Activated T-helper 17 cell treated with anti-CD3 and anti-CD28 coated beads, Interleukin-2, amount 50 U/mL, for 72 hours (primary cell): ENCODE measurements at places on chromosomes 12 and 14.

- no peak for ATAC-seq
Observed at GRCh38 chr12:31631809-31632208, 27.7 kb upstream of the ETFBKMT start.

- ATAC-seq = no peak
Observed at GRCh38 chr12:89339526-89339925, 12.8 kb downstream of the DUSP6 start.

DNA sequence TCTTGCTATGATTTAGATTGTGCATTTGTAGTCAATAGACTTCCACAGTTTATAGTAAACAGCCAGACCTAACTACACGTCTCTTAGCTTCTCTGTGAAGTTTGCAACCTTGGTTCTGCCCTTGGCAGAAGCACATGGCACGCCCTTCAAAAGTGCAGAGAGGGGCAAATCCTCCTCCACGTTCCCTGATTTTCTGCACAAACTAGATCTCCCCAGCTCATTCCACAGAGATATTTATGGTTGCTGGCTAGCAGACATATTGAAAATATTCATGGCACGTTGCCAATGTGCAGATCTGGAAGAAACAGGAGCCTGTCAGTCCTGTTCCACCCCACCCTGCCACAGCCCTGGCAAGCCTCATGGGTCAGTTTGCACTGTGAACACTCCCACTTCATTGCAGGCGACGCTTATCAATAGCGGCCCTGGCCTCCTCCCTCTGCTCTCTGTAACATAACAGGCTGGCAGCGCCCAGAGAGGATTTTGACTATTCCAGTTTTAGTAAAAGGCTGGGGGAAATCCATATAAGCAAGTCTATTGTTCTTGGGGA, 6.5 kb upstream of the LGALS3 start:
- no peak for ATAC-seq

DNA sequence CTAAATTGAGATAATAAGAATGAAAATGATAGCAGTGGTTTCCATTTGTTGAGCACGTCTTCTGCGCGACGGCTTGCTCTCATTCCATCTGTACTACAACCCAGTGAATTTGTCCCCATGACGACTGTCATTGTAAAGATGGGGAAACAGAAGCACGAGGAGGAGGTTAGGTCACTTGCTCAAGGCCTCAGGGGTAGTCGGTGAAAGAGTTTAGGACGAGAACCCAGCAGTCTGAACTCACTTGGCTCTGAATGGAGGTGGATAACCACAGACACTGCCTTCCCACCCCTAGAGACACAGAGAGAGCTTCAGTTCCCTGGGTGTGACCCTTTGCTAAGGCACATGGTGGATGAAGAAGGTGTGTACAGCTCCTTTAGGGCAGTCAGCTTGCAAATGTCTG, 30.9 kb upstream of the PLEKHG3 start:
- no peak for ATAC-seq

GRCh38 chr14:96352708-96353107, 10.4 kb downstream of the ATG2B start:
- no peak for ATAC-seq

DNA sequence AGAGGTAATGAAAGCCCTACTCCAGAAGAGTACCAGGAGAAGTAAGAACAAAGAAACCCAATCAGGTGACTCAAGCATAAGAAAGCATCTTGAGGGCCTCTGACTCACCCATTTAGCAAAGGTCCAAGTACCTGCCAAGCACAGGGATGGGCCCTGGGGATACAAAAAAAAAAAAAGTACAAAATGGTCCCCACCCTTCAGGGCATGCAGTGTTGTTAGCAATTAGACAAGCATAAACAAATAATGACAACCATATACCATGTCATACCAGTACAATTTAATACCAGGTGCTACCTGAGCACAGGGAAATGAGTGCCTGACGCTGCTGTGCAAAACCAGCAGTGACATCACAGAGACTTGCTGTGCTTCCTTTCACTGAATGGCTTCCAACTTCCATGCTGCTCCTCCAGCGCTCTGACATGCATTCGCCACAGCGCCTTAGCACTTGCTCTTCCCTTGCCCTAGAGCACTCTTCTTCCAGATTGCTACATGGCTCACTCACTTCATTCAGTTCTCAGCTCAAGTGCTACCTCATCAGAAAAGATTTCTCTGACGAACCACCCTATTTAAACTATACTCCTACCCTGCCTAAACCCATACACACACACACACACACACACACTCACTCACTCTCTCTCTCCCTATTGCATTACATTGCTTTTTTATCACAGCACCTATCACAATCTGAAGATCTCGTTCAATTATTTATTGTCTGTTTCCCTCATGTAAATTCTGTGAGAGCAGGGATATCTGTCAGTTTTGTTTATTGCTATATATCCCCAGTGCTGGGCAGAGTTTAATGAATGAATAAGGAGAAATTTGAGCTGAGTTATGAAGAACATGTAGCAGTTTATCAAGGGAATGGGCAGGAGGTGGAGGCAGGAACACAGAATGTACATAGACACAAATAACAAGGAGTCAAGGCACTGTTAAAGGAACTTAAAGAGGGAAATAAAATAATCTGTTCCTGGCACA, 12.9 kb upstream of the EPS8 start:
- no peak for ATAC-seq

GRCh38 chr12:80756875-80757274, 40.2 kb downstream of the MYF5 start:
- no peak for ATAC-seq

- no peak for ATAC-seq
Observed at GRCh38 chr12:568486-568885, 94.8 kb downstream of the NINJ2 start.

DNA sequence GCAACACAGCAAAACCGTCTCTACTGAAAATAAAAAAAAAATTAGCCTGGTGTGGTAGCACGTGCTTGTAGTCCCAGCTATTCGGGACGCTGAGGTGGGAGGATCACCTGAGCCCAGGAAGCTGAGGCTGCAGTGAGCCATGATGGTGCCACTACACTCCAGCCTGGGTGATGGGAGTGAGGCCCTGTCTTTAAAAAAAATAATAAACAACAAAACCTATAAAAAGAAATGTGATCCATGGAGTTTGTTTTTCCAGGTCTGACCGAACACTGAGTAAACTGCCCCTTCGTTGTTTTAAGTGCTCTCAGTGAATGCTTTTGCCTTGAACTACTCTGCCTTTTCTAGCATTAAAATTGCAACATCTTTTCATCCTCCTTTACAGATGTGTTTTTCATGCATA, 76.8 kb downstream of the TESC start:
- no peak for ATAC-seq

GRCh38 chr14:75229661-75230139, 48.9 kb upstream of the FOS start:
- ATAC-seq = no peak

DNA sequence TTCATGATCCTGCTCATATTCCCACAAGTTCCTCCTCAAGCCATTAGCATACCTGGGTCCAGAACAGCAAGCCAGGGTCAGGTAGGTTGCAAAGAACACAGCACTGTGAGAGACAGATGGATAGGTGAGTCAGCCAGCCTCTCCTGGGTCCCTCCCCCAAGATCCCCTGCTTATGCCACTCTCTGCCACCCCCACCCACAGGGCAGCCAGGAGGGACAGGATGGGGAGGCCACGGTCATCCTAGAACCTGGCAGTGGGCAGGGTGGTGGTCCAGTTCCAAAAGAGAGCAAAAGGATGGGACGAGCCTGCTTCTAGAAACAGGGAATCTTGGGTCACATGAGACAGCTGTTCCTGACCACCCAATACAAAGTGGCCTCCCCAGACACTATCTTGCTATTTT, 12.7 kb downstream of the FAIM2 start:
- ATAC-seq = no peak

- ATAC-seq = no peak
Observed at GRCh38 chr12:16086462-16086861, 175.3 kb downstream of the DERA start.

DNA sequence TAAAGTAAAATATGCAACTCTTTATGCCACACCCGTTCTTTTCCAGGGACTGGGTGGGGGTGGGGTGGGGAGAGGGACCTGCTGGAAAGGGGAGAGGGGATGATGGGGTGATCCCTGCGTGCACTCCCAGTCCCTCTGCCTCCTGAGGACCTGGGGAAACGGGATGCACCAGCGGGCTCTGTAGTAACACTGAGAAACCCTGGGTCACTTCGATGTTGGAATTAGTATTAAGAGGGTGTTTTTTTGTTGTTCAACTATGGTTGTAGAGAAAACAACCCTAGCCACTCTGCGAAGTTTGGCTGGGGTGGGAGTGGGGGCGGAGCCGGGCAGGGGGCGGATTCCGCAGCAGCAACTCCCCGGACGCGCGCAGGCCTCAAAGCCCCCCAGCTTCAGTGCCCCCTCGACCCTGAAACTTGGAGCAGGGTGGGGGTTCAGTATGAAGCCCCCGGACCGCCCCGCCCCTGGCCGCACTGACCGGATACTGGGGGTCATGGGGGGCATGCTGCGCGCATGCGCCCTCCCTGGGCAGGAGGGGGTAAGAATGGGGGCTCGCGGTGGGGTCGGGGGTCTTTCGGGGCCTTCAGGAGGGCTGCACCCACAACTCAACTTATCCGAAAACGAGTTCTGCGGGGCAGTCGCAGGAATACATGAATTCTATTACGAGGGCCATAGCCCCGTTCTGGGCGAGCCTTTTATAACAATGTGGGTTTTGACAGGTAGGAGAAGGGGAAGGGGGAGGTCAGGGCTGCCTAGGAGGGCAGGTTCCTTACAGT, 1.3 kb upstream of the ARHGEF25 start:
- no peak for ATAC-seq

- ATAC-seq = no peak
Observed at GRCh38 chr12:31203261-31203660, 122.7 kb downstream of the SINHCAF start.

DNA sequence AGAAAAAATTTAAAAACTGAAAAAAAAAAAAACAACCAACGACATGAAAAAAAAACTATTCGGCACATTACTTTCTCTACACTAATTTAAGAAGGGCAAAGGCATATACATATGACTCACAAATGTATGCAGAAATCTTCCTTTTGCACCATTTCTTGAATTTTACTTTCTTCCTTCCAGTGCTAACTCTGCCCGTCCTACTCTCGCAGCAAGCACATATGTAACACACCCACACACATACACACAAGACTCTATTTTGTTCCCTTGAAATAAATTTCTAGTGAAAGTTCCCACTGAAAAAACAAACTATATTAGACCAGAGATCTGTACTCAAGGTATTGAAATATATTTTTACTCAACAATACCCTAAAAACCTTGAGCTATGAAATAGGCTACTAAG, 14.6 kb downstream of the BTG1 start:
- ATAC-seq = peak; percentile 30

DNA sequence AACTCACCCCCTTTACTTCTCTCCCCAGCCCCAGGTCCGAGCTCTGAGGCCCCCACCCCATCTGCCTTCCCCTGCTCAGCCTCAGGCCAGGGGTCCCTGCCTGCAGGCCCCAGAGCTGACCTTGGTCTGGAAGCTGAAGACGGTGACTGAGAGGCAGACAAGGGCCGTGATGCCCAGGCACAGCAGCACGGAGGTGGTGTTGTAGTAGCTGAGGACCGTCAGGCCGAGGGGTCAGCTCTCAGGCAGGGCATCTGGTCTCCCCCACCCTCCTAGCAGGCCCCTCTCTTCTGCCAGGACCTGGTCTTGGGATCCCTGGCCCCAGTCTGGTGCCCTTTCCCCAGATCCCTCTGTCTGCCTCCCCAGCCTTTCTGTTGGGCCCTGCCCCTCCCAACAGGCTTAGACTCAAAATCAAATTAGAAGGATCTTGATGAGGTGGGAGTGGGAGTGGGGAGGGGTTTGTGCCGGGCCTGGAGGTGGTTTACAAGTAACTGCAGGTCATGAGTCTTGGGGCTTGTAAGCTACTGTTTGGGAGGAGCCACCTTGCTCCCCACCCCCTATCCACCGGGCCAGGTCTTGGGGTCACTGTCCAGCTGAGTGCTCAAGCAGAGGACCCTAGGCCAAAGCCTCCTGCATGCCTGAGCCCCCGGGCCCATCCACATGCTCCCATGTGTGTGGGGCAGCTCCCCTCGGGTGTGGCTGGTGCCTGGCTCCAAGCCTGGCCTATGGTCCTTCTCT, 14.2 kb downstream of the FAIM2 start:
- ATAC-seq = no peak

GRCh38 chr12:130120012-130120805, 42.1 kb upstream of the FZD10 start:
- ATAC-seq = no peak

DNA sequence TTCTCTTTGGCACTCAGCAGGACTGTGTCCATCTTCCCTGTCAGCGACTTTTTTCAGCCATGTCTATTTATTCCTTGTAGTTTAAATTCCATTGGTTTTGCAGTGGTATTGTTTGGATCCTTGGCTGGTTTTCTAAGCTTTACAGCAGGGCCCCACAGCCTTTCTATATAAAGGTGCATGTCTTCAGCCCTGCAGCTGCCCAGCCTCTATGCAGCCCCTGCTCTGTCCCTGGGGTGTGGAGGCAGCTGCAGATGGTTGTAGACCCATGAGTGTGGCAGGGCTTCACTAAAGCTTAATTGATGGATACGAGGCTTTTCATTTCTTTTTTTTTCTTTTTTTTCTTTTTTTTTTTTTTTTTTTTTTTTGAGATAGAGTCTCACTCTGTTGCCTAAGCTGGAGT, 29.7 kb downstream of the SFSWAP start:
- no peak for ATAC-seq

DNA sequence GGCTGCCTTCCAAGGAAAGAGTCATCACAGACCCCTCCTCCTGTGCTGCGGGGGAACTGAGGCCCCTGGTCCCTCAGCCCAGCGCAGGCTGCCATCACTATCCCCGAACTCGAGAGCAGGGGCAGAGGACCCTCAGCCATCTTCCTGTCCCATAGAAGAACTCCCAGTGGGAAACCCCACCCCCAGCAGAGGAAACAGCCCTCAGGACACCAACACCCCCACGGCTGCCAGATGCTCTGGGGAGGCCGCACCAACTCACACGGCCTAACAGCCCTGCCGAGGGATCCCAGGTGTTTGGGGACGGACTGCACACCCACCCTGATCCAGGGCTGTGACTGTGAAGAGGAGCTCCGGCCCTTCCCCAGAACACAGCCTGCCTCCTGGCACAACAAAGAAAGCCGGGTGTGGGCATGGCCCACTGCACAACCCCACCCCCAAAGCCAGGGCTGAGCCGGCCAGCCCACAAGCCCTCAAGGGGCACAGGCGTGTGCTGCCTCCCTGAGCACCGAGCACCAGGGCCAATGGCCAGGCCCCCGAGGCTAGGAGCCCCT, 16.3 kb upstream of the C14orf180 start:
- ATAC-seq = no peak

DNA sequence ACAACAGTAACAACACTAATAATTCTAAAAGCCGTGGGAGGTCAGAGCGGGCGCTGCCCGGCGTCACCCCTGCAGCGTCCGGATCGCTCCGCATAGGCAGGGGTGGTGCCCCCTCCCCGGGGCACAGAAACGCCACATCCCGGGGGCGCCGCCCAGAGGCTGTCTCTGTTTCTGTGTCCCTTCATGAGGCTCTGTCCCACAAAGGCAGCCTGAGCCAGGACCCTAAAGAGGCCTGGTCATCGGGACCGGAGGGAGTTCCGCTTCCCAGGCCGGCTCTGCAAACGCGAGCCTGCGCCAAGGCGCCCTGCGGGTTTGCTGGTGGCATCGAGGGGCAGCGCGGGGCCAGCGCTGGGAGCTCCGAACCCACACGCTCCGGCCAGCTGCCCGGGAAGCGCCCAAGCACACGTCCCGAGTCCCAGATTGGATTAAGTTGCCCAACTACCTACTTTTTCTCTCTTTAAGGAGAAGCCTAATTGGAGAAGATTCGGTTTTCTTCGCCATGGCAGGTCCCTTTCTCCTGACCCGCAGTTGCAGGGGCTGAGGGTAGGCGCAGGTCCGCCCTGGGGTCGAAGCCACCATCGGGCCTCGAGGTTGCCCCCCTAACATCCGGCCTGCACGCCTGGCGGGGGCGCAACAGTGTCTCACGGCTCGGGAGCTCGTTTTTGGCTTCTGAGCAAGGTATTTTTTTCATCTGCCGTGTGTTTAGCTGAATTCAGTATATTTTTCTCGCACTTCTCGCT, 421.7 kb downstream of the VRK1 start:
- ATAC-seq = peak; percentile 67
